ENCODE measurements at places on chromosomes 11 and 22. TPM values are rescaled to one million over a fixed set of nuclear protein-coding genes. Genes with fewer than 3 reads are reported as not detected.

Gene UCP2
- 87.0 TPM for total RNA-seq

DNA sequence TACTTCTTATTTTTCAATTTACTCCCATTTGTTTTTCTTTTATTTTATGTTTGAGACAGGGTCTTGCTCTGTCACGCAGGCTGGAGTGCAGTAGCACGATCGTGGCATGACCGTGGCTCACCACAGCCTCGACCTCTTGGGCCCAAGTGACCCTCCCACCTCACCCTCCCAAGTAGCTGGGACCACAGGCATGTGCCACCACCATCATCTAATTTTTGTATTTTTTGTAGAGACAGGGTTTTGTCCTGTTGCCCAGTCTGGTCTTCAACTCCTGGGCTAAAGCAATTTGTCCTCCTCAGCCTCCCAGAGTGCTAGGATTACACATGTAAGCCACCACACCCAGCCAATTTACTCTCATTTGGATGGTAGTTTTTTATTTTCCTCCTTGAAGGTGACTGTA is 679.3 kb upstream of the CCDC179 start:
- H3K27me3 ChIP-seq, result no peaks in the 10 kb centered on the region
- H3K27ac ChIP-seq, result no peak overlapping the region
- no peak overlapping the region for H3K4me3 ChIP-seq

GRCh38 chr11:113382121-113382520 is 5.5 kb upstream of the ANKK1 start:
- H3K36me3 ChIP-seq, result no peaks in the 10 kb centered on the region
- H3K4me3 ChIP-seq, result no peak overlapping the region
- no peaks in the 10 kb centered on the region for H3K4me1 ChIP-seq
- no peak for DNase-seq
- H3K27me3 ChIP-seq, result peaks cover 7% of the 10 kb centered on the region

Gene FIBIN
- 30.9 TPM for total RNA-seq

DNA sequence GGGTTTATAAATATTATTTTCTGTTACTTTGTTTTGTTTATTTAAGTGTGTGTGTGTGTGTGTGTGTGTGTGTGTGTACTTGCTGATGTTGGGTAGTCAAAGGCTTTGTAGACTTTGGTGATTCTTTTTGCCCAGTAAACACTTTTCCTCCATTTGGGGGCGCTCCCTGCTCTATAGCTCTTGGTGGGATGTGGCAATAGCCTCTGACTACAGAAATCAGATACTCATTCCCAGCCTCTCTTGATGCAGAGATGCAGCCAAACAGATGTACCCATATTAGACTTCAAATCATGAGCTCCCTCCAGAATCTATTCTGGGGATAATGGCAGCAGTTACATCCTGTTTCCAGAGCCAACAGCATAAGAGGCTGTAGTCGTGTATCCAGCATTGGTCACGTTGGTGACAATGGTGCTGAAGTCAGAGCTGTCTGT is 33.4 kb upstream of the APOL5 start:
- no peaks in the 10 kb centered on the region for H3K27me3 ChIP-seq
- no peaks in the 10 kb centered on the region for H3K4me1 ChIP-seq
- DNase-seq, result peak; percentile 39

- no peak overlapping the region for H3K27ac ChIP-seq
- no peak overlapping the region for H3K4me3 ChIP-seq
Observed at GRCh38 chr11:45264839-45265515, 21.2 kb downstream of the SYT13 start.

All from stomach (tissue), 19 donors.